ENCODE measurements at places on chromosomes 16 and 17.

- DNase-seq = no peak
Observed at GRCh38 chr17:77869665-77870132, 88.8 kb upstream of the TNRC6C start.

- DNase-seq = no peak
Observed at GRCh38 chr17:74055508-74056160, 147.8 kb upstream of the RPL38 start.

DNA sequence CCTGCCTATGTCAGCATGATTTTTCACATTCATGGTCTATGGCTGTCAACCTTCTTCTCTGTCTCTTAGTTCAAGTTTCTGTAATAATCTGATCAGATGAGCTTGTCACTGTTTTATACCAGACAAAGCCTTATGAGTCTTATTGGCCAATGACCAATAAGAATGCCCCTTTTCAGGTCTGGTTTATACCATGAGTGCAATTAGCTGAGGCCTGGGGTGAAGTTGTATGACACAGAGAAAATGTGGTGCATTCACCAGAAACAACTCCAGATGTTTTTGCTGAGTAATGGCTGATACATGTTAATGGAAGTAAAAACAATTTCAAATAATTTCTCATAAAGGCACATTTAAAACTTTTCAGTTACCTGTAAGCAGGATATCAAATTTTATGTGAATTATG is 218.6 kb upstream of the CDH8 start:
- no peak for DNase-seq

GRCh38 chr17:27613433-27613832 is 17.6 kb upstream of the LGALS9 start:
- no peak for DNase-seq
